Stimulated activated CD8-positive, alpha-beta memory T cell treated with anti-CD3 and anti-CD28 coated beads, Interleukin-15, amount 100 ng/mL, for 24 hours (primary cell): ENCODE measurements at places on chromosomes 12 and 14.

GRCh38 chr14:72828604-72829003, 65.3 kb downstream of the DPF3 start:
- DNase-seq, result no peak

GRCh38 chr12:66491853-66492252, 187.0 kb downstream of the GRIP1 start:
- DNase-seq, result no peak

DNA sequence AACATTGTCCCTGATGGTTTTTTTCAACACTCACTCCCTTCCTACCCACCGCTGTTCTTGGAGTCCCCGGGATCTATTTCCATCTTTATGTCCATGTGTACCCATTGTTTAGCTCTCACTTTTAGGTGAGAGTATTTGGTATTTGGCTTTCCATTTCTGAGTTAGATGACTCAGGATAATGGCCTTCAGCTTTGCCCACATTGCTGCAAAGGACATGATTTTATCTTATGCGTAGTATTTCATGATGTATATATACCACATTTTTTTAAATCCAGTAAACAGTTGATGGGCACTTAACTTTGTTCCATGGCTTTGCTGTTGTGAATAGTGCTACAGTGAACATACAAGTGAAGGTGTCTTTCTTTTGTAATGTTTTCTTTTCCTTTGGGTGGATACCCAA, 123.5 kb upstream of the KITLG start:
- no peak for DNase-seq

DNA sequence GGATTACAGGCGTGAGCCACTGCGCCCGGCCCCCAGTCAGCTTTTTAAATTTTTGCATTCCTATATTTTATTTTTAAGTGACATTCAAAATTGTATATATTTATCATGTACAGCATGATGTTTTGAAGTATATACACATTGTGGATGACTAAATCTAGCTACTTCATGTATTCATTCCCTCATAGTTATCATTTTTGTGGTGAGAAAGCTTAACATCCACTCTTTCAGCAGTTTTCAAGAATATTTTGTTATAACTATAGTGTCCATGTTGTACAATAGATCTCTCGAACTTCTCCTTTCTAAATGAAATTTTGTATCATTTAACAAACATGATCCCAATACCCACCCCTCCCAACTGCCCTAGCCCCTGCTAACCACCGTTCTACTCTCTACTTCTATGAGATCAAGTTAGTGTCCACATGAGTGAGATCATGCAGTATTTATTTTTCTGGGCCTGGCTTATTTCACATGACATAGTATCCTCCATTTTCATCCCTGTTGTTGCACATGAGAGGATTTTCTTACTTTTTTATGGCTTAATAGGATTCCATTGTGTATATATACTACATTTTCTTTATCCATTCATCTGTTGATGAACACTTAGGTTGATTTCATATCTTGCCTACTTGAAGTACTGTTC, 8.8 kb upstream of the HEBP1 start:
- DNase-seq, result no peak

- no peak for DNase-seq
Observed at GRCh38 chr12:66979251-66979650, 289.9 kb upstream of the CAND1 start.

DNA sequence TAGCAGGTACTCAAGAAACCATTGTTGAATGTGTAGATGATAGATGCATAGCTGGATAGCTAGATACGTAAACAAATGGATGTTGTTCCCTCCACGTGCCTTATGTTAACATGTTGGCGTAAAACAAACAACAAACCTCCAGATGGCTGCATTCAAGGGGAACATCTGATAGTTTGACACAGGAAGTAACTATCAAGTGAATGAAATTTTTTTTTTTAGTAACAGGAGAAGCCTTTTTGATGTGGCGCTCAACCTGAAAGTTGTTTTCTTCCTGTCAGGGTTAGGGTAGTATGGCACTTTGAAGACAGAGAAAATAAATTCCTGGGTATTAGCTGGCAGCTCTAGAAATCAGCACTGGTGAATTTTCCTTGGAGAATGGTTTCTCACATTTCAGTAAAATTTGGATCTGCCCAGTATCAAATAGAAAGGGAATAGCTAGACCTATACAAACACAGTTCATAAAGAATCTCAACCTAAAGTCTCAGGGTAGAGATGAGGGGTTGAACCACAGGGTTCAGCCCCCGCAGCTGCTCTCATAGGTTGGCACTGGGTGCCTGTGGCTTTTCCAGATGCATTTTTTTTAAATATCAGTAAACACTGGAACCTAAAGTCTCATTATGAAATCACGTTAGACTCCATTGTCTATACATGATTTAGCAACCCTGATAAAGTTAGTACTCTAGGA, 18.8 kb upstream of the RAP1B start:
- no peak for DNase-seq

- no peak for DNase-seq
Observed at GRCh38 chr12:118921761-118922160, 59.6 kb upstream of the SRRM4 start.

GRCh38 chr12:48160807-48161206, 3.5 kb upstream of the ASB8 start:
- no peak for DNase-seq

GRCh38 chr12:104583301-104583700, 126.6 kb downstream of the CHST11 start:
- DNase-seq, result no peak
